Stimulated activated CD8-positive, alpha-beta memory T cell treated with anti-CD3 and anti-CD28 coated beads, Interleukin-4, amount 100 ng/mL, for 1 hour (primary cell): ENCODE measurements at places on chromosomes 1 and 21.

- DNase-seq = no peak
These were observed 42.6 kb upstream of the EPB41 start for GRCh38 chr1:28871631-28872401.

- no peak for DNase-seq
These were observed 170.8 kb upstream of the SAMSN1 start for GRCh38 chr21:14716761-14717396.

DNA sequence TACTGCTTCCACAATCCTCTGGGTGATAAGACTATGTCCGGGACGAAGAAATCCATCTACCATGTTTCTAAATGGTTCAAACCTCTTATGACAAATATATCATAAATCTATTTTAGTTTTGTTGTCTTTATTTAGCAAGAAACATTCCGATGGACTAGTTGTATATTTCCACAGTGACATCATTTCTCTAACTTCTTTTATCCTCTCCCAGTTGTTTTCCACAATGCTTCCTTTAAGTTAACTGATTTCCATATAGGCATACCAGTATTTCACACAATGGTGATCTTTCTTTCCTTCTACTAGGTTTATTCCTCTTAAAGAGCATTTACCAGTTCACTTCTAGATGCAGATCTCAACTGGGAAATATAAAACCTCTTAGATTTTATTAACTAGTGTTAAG lies 44.8 kb downstream of the USP1 start:
- no peak for DNase-seq

GRCh38 chr1:183569141-183569540 lies 21.1 kb downstream of the NCF2 start:
- no peak for DNase-seq

- DNase-seq = no peak
These were observed 502.2 kb upstream of the OLFM3 start for GRCh38 chr1:102498929-102499328.

GRCh38 chr21:16078382-16078781 lies 348.6 kb downstream of the USP25 start:
- DNase-seq = no peak

GRCh38 chr1:20950679-20951078 lies 163.6 kb upstream of the HP1BP3 start:
- DNase-seq = no peak

DNA sequence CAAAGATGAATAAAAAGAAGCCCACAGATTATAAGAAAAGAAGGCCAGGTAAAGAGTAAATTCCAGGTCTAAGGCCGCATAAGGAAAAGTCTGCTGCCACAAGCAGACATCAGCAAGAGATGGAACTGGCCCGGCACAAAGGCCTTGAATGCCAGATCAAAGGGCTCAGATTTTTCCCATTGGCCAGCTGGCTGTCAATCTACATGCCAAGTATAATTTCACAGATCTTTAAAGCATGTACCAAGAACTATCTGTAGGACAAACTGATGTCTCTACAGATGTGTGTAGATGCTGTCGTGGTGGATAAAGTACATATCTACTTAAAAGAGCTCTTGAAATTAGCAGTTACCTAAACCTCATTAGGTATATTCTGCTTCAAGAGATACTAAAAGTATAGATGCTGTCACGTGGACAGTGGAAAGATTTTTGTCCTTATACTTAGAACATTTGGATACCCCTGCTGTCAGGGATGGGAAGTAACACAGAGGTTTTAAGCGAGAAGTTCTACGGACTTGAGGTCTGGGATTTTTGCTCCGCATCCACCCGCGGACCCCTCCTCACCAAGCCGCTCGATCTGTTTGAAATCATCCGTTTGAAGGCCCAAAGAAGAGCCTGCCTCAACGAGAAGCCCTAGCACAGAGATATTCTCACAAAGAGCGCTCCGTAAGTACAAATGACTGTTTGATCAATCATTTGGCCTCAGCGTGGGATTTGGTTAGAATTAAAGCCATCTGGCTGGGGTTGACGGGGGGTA lies 10.1 kb downstream of the GLIS1 start:
- no peak for DNase-seq
